ENCODE measurements at places on chromosomes 2 and 18. TPM values are rescaled to one million over a fixed set of nuclear protein-coding genes. Genes with fewer than 3 reads are reported as not detected.
A peak's percentile ranks its signal among the peaks of the same experiment; 100 is the strongest.

DNA sequence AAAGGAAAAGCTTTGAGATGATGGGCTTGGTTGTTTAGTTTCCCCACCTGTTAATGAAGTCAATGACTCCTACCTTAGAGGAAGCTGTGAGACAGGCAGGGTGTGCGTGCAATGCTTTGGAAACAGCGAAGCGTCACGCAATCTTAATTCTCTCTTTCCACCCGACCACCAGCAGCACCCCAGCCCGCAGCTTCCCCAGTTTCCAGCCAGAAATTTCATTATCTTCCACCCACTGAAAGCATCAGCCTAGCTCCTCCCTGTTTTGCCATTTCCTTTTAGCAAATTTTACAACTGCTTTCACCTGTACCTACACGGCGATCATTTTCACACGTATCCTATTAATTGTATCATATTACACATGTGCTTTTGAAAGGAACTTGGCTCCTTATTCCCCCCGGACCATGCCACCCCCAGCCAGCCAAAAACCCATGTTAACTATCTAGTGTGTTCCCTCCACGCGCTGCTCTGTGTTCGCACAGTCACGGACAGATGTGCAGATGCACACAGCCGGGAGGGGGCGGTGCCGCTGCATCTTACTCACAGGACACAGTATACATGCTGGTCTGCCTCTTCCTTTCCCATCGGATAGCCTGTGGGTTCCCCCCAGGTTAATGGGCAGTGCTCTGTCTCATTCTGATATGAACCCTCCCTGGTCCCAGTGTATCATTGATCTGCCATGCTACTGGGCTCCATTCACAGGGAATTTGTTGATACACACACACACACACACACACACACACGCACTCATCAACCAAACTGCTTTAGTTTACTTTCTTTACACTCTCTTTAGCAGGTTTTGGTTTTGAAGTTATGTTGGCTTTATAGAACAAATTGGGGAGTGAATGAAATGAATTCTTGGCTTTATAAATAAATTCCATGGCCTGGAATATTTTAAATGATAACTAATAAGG lies 22.4 kb downstream of the CYP27C1 start:
- DNase-seq, result peak; percentile 55

GRCh38 chr2:26243470-26244308 lies 743 bp downstream of the HADHA start:
- DNase-seq, result no peak

GRCh38 chr2:217468042-217468830 lies 534.6 kb downstream of the TNS1 start:
- no peak for DNase-seq

- no peak for DNase-seq
These were observed 12.5 kb downstream of the GREB1L start for GRCh38 chr18:21254576-21254975.

DNA sequence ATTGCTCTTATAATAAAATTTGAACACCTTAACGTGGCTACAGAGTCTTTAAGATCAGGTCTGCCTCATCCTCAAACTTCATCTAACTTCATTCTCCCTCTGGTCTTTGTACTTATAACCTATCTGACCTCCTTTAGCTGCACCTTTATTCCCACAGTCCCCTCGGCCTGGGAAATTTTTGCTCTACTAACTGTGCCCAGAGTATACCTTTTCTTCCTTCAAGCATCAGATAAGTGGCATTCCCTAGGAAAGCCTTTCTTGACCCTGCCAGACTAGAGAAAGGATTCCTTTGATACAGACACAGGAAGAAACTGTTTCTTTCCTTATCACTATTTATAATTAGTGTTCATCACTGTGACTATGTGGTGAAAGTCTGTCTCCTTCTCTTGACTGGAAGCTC lies 79.2 kb upstream of the RPRM start:
- no peak for DNase-seq

DNA sequence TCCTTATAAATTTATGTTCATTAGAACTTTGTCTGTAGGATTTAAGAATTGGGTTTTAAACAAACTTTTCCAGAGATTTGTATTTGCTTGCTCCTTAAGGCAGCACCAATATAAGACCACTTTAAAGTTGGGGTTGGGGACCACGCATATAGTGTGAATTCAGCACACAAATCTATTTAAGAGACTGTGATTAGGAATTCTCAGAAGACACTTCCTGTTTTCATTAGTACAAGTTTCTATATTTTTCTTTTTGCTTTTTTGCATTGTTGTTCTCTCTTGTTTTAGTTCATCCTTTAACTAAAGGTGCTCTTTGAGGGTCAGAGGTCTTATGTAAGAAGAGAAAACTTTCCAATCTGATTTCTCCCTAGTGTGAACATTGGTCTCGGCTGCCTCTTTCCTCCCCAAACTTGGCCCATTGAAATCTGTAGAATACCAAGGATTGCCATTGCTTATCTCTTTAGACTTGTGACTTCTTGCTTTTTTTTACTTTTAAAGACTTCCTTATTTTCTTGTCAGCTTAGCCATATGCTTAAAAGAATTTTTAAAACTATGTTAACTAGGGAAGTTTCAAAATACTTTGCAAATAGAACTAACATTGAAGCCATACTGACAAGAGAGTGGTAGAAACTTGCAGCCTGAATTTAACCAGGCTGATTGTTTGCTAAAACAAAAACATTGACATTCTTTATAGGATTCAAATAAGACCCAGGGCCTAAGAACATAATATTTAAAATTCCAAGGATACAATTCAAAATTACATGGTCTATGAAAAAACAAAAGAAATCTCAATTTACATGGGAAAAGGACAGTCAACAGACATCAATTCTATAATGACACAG lies 264.1 kb upstream of the FN1 start:
- DNase-seq, result no peak

DNA sequence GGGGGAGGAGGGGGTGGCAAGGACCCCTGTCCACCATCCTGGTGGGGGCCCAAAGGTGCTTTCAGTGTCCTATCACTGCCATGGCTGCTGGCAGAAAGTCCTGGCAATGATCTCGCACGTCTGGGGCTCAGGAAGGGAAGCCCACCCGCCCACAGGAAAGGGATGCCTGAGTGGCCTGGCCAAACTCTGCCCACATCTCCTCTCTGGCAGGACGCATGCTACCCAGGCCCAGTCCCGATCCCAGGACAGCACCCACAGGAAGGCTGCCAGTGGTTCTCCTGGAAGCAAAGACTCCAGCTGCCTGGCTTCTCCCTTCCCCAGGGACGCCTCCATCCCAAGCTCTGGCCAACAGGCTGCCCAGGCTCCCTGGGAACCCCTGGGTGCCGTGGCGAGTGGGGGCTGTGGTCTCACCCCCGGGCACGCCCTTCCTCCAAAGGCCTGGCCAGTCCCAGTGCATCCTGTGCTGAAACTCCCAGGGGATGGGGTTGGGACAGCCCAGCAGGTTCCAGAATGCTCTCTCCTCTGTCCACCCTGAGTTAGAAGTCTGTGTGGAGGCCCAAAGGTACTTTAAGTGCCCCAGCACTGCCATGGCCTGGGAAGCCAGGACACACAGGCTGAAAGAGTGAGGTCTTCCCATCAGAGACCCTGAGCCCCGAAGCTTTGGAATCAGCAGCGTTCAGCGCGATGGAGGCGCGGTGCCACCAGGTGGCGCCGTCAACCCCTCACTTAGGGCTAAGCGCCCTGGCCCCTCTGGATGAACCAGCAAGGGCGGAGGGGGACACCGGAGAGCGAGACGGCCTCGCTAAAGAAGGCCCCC lies 29.8 kb upstream of the TAF1B start:
- peak; percentile 59 for DNase-seq

GRCh38 chr18:79547413-79548076 lies 132.1 kb upstream of the CTDP1 start:
- DNase-seq, result no peak

GRCh38 chr2:196220671-196221070 lies 49.3 kb upstream of the STK17B start:
- no peak for DNase-seq

DNA sequence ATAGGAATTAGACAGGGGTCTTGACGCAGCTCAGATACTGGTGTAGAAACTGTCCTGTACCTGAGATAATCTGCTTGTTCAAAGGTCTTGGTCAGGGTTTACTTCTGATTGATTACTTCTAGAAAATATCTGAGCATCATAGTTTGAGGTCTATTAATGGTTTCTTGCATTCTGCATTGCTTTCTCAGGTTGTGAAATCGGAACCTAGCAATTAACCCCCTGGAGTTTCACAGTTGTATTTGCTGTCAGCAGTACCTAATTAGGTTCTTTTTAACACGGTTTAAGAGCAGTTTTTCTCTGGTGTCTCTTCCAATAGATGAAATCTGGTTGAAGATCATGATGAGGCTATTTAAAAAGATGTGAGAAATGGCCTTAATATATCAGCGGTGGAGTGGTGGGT lies 428.6 kb upstream of the SYT4 start:
- no peak for DNase-seq

DNA sequence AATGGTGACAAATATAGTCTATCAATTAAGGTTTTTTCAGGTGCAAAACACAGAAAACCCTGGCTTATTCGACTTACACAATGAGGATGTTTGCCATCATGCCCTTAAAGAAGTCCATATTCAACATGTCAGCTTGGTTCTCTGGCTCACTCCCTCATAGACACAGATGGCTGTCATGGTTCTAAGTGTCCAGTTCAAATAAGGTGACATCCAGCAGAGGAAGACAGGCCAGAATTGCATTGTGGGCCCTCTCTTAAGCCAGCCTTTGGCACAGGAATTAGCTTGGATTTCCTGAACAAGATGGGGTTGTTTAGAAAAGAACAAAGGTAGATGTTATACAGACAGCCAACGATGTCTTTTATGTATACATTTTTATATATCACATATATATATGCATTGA lies 18.7 kb upstream of the SLC1A4 start:
- DNase-seq, result no peak

DNA sequence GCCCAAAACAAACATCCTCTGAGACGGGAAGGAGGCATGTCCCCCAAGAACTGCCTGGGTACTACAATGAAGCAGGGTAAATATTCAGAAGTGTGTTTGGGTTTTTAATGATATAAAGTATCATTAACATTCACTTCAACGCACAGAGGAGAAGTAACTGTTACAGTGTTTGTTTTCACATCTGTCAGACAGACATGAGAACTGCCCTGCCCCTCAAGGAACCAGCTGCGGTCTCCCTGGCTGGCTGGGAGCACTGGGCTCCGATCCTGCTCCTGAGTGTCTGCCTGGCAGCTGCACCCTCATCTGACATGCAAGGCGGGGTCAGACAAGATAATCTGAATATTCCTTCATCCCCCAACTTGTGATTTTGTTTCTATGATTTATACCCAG lies 75.6 kb downstream of the MBP start:
- DNase-seq, result no peak

DNA sequence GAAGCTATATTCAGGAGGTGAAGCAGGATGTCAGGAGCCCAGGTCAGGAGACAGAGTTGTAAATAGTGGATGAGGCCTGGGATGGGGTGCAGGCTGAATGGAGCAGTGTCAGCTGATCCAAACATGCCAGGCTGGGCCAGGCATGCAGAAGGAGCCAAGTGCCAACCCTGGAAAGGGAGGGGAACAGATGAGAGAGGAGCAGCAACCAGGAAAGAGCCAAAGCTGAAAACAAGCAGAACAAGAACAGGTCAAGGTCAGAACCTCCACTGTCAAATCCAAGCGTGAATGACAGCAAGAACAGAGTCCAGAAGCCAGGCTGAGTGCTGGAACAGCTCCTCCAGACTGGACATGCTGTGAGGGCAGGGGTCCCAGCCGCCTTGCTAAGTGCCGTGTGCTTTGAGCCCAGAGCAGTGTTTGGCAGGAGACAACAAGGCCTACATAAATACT lies 49.2 kb upstream of the PPP1CB start:
- peak; percentile 73 for DNase-seq

DNA sequence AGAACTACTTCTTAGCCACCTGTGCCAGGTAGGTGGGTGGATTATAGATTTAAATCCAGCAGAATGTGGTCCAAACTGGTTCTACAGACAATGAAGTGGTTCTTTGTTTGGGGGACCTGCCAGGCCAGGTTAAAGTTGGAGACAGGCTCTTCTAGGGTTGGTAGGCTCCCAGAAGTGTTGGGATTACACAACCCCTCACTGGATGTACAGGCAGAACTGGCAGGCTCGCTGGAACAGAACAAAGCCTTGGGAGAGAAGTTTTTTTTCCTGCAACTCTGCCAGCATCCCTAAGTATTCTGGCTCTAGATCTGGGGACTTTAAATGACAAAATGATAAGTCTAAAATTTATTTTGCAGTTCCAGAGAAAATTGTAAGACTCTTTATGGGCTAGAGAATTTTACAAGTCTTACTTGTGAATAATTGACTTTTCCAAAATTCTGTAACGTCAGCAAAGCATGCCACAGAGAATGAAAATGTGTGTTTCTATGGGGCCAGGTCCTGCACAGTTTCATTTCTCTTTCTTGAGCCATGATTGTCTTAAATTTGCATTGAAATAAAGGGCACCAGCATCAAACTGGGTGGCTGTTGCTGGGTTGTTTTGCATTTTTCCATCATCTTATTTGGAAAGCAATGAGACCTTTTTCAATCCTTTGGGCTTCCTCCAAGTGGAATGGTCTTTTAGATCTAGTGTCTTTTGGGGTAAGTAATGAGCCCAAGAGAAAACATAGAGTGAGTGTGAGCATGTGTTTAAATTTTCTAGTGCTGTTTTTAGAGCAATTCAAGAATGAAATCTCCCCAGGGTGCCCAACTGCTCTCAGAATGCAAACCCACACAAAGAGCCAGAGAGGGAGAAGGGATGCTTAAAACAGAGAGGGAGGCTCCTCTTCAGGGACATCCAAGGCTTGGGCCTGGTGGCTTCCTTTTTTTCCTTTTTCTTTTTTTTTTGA lies 32.4 kb upstream of the ATL2 start:
- DNase-seq, result peak; percentile 31

- DNase-seq, result no peak
These were observed 192.2 kb upstream of the ATP5MC3 start for GRCh38 chr2:175373729-175374128.

DNA sequence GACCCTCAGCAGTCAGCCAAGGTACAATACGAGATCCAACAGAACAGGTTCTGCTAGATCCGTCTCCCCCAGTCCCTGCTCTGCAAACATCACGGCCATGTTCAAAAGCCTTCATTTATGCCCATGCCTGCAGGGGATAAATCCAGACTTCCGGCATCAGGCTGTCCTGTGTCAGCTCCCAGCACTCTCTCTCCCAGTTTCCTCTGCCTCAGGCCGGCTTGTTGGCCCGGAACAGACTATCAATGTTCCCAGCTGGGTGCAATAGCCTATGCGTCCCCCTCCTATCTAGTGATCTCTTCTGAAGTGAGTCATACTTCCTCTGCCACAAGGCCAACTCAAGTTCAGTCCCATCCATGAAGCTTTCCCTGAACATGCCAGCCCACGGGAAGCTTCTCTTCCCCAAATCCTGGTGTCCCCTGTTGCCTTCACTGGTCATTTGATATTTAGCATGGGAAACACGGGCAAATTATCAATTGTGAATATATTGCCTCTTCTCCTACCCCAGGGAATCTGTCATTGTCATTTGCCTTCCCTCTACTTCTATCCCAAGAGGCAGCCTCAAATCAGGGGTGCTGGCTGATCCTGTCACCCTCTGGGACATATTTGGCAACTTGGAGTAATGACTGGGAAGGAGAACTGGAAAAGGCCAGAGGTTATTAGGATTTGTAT lies 51.1 kb downstream of the CAPN13 start:
- DNase-seq, result peak; percentile 45

The GRB14 gene
- 2.5 TPM for total RNA-seq

The TEKT4 gene
- total RNA-seq, result 0.14 TPM

The GREB1 gene
- 12.5 TPM for total RNA-seq

The ASXL3 gene
- 12.2 TPM for total RNA-seq

The LTBP1 gene
- 205 TPM for total RNA-seq

The GKN2 gene
- not detected for total RNA-seq

The UPP2 gene
- not detected for total RNA-seq

The HSBP1L1 gene
- 21.4 TPM for total RNA-seq

The ERBB4 gene
- 0.43 TPM for total RNA-seq

The SLC19A3 gene
- 87.4 TPM for total RNA-seq

The SCN2A gene
- 1.7 TPM for total RNA-seq

The CHCHD5 gene
- 40.3 TPM for total RNA-seq

The PLEK gene
- 9.4 TPM for total RNA-seq

The COL4A3 gene
- 16.0 TPM for total RNA-seq

The RAB6C gene
- total RNA-seq, result 0.23 TPM
